Naive thymus-derived CD8-positive, alpha-beta T cell (primary cell): ENCODE measurements at places on chromosomes 11 and 22. TPM values are rescaled to one million over a fixed set of nuclear protein-coding genes. Genes with fewer than 3 reads are reported as not detected.

DNA sequence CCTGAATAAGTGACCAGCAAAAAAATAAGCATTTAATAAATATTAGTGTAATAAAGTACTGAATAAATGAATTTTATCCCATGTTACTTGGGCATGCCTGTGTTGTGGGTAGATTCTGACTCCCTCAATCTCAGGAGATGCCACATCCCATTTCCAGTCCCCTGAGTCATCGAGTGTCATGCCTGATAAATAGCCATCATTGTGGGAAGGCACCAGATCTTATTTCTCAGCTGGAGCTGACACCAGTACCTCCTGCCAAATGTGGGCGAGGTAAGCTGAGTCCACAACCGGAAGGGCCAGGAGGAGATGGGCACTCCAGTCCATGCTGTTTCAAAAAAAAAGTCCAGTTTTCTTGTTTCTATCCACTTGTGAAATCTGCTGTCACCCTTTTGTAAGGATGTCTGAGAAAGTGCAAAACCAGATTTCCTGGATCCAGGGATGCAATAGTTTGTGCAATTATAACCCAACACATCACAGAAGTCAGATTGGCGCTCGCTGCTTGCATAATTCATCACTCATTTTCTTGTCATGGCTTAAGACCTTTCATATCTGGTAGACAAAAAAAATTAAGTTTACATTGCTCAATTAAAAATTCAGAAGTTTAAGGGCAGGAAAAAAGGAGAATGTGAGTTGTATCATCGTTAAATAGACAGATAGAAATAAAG lies 311.6 kb downstream of the MIAT start:
- H3K27ac ChIP-seq, result no peak overlapping the region
- no peak for DNase-seq
- no peaks in the 10 kb centered on the region for H3K4me1 ChIP-seq
- peaks cover 10% of the 10 kb centered on the region for H3K27me3 ChIP-seq

GRCh38 chr22:28977481-28977971 lies 84.1 kb downstream of the C22orf31 start:
- no peaks in the 10 kb centered on the region for H3K4me1 ChIP-seq
- no peaks in the 10 kb centered on the region for H3K36me3 ChIP-seq
- H3K4me3 ChIP-seq, result no peak overlapping the region
- peaks cover 48% of the 10 kb centered on the region for H3K27me3 ChIP-seq
- no peak for DNase-seq

Gene HBE1
- total RNA-seq, result not detected

Gene MMP7
- not detected for total RNA-seq

Gene BAIAP2L2
- 2.7 TPM for total RNA-seq
